ENCODE measurements at places on chromosomes 13 and 19.

GRCh38 chr13:48831248-48831647, 144.5 kb upstream of the FNDC3A start:
- DNase-seq = peak; percentile 60

DNA sequence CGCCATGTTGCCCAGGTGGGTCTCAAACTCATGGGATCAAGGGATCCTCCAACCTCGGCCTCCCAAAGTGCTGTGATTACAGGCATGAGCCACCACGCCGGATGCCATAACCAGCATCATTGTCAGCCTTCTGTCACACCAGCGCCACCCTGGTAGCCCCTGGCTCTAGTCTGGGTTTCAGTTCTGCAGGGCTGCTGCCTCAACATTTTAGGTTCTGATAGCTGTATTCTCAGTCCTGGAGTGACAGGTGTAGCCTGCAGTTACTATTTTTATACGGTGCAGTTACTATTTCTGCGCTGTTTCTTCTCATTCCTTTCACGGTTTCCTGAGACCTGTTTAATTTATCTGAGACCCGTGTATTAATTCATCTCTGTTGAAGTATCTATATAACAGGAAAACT, 57.1 kb downstream of the TRPM4 start:
- DNase-seq = peak; percentile 82

DNA sequence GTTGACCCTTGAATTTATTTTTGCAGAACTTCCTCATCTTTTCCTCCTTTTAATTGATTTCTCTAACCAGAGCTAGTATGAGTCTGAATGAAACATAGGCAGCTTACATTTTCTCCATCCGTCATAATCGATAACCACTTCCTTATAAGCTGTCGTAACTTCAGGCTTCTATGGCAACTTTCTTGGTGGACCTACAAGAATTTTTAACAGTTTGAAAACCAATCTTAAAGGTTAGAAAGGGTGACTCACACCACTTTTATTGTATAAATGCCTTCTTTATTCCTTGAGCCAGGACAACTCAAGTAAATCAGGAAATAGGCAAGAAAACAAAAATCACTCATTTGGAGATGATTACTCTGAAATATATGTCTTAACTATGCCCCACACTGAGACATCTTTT, 105.7 kb upstream of the KL start:
- DNase-seq = no peak

DNA sequence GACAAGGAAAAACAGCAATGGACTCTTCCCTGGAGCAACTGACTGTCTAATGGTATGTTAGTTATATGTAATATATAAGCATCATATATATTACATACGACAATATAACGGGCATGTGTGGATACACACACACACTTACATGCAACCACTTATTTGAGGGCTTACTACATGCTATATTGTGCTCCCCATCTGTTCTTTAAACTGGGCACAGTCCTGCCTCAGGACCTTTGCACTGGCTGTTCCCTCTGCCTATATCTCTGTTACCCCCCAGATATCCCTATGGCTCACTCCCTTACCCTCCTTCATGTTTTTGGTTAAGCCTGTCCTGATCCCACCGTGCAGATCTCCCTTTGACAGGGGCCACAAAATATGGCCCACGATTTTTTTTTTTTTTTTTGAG, 10.2 kb downstream of the TICAM1 start:
- DNase-seq = no peak

Data from GM12865 (cell line).